T-cell (primary cell): ENCODE measurements at places on chromosomes 1 and 21.
A peak's percentile ranks its signal among the peaks of the same experiment; 100 is the strongest.

- no peak for DNase-seq
Measured at GRCh38 chr1:209855623-209856022, 27.9 kb downstream of the UTP25 start.

DNA sequence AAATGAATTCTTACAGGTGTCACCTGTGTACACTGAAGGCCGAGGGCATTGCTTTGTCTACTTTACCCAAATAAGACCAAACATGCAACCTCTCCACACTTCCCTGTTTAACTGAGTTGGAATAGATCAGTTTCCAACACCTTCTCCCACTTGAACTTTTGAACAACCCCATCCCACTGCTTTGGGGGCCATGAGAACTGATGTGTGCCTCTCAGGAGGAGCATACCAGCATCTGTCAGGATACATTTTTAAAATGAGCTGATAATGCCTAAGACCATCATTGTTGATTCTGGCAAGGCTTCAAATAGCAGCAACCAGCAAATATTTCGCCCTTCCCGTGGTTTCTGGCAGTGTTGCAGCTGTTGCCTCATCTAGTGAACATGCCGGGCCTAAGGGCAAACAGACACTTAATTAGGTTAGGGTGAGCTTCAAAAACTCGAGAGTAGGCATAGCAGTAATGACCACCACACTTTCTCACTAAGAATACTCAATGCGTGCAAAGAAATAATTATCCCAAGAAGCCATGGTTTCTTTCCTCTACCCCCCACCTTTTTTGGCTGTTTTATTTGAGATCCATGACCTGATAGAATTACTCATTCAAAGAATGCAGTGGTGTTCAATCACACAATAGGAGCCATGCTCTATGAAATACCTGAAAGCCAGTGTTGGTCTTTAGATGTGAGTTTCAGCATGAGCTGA is 63.7 kb downstream of the MAP10 start:
- no peak for DNase-seq

DNA sequence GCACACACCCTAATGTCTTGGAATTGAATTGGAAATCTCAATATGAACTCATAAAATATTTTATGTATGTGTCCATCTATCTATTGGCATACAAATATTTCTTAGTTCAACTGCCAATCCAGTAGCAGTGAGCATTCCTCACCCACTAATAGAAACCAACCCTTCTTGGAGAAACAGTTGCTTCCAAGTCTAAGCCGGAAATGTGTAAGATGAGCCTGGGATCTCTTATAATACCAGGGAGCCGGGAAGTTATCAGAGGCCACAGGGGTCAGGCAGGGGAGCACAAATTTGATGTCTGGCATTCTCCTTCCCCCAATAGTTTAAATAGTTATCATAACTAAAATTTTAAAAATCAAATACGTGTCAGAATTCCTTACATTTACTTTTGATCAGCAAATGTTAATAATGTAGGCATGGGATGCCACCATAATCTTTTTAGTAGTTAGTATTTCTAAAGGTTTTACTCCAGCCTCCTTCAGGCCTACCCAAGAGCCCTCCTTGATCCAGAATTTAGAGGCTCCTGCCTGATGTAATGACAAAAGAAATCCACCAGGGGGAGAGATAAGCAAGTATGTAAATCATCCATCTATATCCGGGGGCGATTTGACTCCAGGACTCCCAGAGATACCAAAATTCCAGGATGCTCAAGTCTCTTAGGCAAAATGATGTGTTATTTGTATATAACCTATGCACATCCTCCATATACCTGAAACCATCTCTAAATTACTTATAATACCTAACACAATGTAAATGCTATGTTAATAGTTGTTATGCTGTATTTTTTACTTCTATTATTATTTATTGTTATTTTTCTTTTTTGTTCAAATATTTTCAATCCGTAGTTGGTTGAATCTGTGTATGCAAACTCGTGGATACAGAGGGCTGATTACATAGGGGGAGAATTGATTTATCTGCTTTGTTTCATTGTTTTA is 218.7 kb upstream of the COA6 start:
- no peak for DNase-seq

DNA sequence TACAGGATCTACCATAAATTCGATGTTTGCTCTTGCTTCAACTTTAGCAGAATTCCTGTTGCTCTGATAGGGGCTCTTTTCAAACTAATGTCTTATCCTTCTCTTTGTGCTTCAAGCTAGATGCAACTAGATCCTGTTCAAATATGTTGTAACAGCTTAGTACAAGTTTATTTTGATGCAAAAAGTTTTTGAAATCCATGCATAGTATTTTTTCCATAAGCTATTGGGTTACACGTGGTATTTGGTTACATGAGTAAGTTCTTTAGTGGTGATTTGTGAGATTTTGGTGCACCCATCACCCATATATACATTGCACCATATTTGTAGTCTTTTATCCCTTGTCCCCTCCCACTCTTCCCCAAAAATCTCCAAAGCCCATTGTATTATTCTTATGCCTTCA is 907.7 kb downstream of the LTN1 start:
- DNase-seq, result no peak

- DNase-seq, result no peak
Measured at GRCh38 chr1:109351457-109351856, 44.6 kb upstream of the MYBPHL start.

- DNase-seq, result no peak
Measured at GRCh38 chr1:209105701-209106100, 477.8 kb upstream of the CAMK1G start.

DNA sequence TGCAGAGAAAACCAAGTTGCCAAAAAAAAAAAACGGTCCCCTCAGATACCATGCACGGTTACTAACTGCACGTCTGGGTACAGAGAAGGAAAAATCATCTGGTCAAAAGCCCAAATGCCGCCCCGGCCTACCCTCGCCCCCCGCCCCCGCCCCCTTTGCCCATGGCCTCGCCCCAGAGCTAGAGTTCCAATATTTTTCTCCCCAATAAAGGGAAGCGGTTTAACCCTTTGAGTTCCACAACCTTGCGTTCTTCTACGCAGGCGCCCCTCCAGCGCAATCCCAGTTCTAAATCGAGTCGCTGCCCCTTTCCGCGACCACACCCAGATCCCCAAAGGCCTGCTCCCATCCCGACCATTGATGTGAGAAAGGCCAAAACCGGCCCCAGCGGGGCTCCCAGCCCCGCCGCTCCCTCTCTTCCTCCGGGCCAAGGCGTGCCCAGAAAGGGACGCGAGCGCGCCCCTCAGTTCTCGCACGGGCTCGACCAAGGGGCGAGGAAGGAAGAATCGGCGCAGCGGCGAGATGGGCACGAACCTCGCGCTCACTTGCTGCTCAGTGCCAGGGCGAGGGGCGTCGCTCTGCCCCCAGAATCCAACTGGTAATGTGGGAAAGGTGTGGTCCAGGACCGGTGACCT is 797 bp downstream of the WDR47 start:
- peak; percentile 15 for DNase-seq

DNA sequence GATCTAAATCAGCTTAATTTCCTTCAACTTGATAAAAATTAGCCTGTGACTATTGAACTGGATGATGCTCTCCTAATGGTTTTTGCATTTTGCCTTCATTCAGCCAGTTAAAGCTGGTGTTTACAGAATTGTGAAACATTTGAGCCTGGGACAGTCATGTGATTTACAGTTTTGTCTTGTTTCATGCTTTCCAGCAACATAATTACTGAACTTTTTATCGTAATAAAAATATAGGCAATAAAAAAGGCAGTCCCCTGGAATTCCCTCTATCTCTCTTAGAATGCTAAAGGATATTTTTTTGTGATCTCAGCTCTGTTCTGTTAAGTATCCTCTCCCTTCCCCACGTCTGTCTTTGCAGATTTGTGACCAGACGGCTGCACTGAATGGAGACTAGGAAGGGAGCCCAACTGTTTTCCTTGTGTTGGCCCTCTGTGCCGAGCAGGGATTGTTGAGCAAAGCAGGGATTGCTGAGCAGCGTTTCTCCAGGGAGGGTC is 70.3 kb upstream of the RGL1 start:
- DNase-seq, result no peak

- DNase-seq, result no peak
Measured at GRCh38 chr1:47226121-47226838, 5.7 kb downstream of the TAL1 start.

DNA sequence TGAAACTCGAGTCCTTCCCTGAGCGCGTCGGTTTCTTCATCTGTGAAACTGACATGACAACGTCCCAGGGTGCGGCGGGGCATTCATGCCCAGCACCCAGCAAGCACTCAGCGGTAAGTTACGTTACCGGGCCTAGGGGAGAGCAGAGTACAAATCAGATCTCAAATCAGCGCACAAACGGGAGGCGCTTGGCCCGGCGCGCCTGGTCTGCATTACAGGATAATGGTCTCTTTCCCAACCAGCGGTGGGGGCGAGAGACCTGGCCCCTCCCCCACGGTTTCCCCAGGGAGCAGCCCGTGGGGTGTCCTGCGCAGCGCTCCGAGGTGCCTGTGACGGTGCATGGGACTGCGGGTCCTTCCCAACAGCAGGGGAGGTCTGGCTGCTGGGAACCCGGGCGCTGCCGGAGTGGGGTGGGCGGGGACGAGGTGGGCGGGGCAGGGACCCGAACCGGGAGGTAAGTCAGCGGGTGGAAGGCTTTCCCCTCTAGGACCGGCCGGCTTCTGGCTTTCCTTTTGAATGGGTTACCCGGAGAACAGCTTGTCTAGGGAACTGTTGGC is 1.0 kb downstream of the TMEM51 start:
- no peak for DNase-seq

DNA sequence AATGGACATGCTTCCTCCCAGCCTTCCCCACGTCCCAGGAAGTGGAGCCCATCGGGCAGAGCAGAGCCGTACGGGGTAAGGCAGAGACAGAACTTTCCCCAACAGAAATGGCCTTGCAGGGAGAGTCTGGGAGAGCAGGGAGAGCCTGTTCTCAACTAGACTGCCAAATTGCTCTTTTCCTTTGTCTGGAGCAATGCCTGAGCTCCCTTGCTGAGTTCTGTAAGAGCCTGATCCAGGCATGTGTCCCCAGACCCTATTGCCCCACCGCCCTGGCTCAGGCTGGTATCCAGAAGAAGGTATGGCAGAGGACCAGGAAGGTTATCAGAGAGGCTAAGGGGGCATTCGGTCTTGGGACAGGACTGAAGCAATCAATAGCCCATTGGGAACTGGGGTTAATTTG is 79.9 kb downstream of the TMEM53 start:
- no peak for DNase-seq

GRCh38 chr1:113949007-113949406 is 19.9 kb downstream of the HIPK1 start:
- no peak for DNase-seq

GRCh38 chr1:201014816-201015200 is 8.7 kb downstream of the KIF21B start:
- DNase-seq, result no peak

- no peak for DNase-seq
Measured at GRCh38 chr1:36573445-36573844, 90.7 kb upstream of the CSF3R start.

GRCh38 chr1:26280333-26281042 is 602 bp downstream of the SH3BGRL3 start:
- DNase-seq, result no peak

GRCh38 chr1:165189913-165190312 is 166.6 kb downstream of the LMX1A start:
- no peak for DNase-seq

DNA sequence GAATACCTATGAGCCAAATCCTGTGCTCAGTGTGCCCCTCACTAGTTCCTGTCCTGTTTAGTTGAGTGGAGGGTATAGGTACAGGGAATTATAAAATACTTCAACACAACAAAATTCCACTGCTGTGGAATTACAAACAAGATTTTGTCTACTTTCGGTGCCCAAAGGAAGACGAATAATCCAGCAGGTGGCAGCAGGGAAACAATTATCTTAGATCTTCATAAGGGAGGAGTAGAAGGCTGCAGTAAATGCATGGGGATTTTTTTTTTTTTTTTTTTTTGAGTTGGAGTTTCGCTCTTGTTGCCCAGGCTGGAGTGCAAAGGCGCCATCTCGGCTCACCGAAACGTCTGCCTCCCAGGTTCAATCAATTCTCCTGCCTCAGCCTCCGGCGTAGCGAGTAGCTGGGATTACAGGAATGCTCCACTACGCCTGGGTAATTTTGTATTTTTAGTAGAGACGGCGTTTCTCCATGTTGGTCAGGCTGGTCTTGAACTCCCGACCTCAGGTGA is 2.0 kb upstream of the PIP5K1A start:
- peak; percentile 66 for DNase-seq

GRCh38 chr1:238340989-238341388 is 450.3 kb upstream of the ZP4 start:
- DNase-seq, result no peak

DNA sequence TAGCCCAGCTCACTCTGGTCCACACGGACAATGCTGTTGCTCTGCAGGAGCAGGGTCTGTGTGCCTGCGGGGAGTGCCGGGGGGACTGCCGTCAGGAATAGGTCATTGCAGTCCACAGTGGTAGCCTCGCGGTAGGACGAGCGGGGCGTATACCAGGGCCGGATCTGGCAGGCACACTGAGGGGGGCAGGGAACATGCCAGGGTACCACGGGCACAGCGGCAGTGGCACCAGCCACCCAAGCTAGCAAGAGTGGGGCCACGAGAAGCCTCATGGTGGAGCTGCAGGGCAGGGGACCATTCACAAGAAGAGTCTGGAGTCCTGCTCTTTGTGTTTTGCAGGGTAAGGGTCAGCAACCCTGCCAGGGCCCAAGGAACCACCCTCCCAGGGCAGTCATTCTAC is 65.8 kb downstream of the LRRN2 start:
- no peak for DNase-seq

GRCh38 chr1:23984417-23985186 is 4.5 kb upstream of the SRSF10 start:
- no peak for DNase-seq

DNA sequence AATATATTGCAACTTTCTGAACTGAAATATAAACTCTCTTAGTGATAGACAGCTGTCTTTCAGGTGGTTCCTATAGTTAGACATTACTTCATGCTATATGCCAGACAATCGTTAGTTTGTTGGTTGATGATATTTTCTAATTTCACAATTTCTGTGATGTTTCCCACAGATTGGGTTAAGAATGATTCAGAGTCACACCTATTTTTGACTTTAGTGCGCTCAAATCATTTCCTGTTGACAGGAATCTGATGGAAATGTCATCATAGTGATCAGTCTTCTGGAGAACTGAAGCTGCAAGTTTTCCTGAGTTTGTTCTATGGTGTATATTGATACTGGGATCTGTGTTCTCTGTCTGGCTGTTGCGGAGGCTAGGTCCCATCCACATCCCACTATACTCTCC is 119.7 kb downstream of the C1orf21 start:
- no peak for DNase-seq

- DNase-seq, result no peak
Measured at GRCh38 chr1:171457412-171457811, 27.9 kb upstream of the PRRC2C start.

DNA sequence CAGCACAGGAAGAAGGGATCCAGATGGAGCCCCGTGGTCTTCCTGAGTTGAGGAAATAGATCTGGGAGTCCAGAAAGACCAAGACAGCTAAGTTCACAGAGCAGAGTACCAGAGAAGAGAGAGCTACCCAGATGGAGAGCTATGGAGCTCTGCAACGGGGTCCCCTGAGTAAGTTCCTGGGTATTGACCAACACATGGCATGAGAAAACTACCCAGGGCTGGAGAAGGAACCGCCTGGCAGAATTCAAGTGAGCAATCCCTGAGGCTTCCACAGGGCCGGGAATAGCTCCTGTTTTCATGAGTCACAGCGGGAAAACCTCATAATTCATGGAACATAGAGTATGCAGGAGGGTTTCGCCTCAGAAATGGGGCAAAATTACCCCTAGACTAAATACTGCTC is 19.7 kb downstream of the STPG1 start:
- DNase-seq, result no peak
